Activated T-helper 17 cell treated with anti-CD3 and anti-CD28 coated beads, Interleukin-2, amount 50 U/mL, for 72 hours (primary cell): ENCODE measurements at places on chromosomes 7 and 10. TPM values are rescaled to one million over a fixed set of nuclear protein-coding genes. Genes with fewer than 3 reads are reported as not detected.

Gene PRKRIP1
- 76.6 TPM for total RNA-seq

Gene CLEC2L
- total RNA-seq = not detected

Gene STRIP2
- total RNA-seq = 78.4 TPM

Gene EPDR1
- total RNA-seq = 0.56 TPM

Gene TMEM196
- total RNA-seq = not detected

Gene GRK5
- 18.9 TPM for total RNA-seq

- ATAC-seq = no peak
Observed at GRCh38 chr7:153408360-153409335, 643.5 kb upstream of the DPP6 start.

- no peak for ATAC-seq
Observed at GRCh38 chr10:130111852-130112180, 1.2 kb upstream of the C10orf143 start.

DNA sequence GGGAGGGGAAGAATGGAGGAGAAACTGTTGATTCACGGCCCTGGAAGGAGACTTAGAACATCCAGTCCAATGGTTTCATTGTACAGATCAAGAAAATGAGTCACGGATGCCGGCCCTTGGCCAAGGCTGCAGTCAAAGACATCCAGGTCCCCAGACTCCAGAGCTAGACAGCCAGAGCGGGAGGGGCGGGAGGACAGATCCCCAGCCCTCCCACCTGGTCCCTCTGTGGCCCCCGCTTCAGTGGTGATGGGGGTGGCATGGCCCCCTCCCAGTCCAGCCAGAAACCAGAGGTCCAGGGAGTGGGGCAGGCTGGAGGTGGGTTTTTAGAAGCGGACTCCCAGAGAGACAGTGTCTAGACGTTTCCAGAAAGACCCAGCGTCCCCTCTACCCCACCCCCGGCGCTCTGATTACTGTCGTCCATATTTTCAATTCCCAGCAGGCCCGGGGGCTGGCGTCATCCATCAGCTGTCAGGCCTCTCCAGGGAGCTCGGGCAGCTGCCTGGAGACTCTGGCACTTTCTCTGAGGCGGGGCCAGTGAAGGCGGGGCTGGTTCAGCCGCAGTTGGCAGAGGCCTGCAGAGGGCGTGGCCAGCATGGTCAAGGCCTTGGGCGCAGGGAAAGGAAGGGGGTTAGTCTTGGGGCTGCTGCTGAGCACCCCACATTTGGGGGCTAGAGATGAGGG is 8.0 kb upstream of the HSPB1 start:
- ATAC-seq = no peak

DNA sequence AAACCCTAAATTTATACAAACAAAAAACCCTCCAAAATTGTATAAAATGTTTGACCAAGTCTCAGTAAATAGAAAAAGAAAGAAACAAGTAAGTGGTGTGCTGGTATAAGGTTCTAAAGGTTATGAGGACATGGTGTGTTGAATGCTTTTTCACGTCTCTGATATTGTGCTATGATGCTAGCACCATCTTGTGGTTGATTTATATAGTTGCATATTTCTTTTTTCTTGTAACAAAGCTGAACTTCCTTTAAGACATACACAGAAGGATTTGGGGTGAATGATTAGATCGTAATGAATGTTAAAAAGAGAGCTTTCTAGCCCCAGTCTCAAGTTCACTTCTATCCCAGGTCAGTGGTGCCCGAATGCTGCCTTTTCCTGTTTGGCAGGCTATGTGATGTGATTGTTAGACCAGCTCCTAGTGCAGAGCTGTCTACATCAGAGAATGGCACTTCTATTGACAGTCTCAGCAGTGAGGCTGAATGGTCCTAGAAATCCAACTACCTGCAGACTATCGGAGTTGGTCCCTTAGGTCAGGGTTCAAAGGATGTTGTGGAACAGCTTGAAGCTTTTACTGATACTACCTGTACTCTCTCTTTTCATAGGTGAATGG is 25.0 kb downstream of the VTI1A start:
- ATAC-seq = peak; percentile 58

- ATAC-seq = no peak
Observed at GRCh38 chr10:62492012-62492869, 118.1 kb downstream of the ZNF365 start.

DNA sequence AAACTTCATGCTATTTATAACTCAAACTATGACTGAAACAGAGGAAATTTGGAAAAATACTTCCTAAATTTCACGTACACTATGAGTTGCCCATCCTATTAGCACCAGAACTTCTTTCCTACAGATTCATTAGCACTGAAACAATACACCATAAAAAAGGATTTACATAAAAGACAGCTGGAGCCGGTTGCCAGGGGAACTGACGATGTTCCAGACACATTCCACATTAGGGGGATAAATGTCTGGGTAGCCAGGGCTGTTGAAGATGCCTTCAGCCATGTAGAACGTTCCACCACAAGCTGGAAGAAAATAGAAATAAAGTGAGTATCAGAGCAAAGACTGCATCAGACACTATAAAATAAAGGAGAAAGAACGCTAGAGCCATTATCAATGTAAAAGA is 129.8 kb upstream of the RSU1 start:
- no peak for ATAC-seq

- no peak for ATAC-seq
Observed at GRCh38 chr7:78165854-78166253, 367.3 kb downstream of the PHTF2 start.

- ATAC-seq = no peak
Observed at GRCh38 chr7:74074770-74075169, 8.8 kb upstream of the LIMK1 start.

GRCh38 chr7:151632750-151633515 is 113.2 kb upstream of the RHEB start:
- ATAC-seq = peak; percentile 75

DNA sequence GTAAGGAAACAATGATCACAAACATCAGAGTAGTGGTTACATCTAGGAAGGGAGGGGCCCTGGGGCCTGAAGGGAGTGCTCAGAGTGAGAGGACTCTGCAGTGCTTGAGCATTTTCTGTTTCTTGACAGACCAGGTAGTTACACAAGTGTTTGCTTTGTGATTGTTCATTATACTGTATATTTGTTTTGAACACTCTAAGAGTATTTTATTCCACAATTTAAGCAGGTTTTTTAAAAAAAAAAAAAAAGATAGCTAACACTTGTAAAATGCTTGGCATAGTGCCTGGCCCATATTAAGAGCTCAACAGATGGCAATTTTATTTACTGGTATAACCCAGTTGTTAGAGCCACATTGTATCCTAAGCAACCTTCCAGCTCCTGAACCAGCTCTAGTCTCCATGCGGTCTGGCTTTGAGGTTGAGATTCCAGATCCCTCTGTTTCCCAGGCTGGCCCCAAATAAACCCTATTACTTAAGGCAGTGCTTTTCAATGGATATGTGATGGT is 20.1 kb upstream of the ATXN7L1 start:
- no peak for ATAC-seq

DNA sequence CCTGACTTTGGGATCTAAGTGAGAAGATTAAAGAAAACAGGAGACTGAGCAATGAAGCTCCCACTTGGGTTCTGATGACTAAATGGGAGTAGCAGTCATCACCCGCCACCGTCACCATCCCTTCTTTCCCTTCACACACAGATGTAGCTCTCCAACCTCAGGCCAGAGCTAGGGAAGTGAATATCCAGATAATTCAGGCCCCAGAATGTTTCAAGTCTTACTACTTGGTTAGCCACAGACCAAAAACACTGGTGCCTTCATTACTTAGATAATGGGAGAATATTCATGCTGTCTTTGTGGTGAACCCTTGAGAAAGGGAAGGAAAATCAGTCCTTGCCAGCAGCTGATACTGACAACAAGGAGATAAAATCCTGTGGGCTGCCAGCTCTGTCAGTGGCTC is 100.7 kb downstream of the OSBPL3 start:
- peak; percentile 20 for ATAC-seq

- no peak for ATAC-seq
Observed at GRCh38 chr7:138890499-138891445, 90.4 kb downstream of the KIAA1549 start.
